Hematopoietic multipotent progenitor cell treated with erythropoietin and hydrocortisone succinate and interleukin-3 and kit ligand, for 6 days (in vitro differentiated cells): ENCODE measurements at places on chromosomes 7 and 10.

DNA sequence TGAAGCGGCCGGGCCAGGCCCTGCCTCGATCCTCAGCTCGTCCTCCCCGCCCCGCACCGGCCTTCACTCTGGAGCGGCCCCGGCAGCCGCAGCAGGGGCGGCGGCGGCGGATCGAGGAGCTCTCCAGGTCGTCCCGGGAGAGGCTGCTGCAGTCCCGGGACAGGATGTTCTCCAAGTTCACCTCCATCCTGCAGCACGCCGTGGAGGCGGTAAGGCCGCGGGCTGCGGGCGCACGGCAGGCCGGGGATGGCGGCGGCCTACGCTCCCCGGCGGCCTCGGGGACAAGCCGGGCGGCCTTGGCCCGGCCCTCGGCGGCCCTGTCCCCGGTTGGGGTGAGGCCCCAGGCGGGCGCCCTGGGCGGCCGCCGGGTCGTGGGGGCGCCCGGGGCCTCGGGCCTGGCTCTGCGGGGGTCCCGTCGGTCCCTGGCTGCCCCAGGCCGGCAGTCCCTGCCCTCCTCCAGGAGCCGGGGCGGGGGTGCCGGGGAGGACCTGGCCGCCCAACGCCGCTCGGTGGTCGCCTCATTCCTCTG is 399 bp downstream of the FHIP2A start:
- no peak for DNase-seq

GRCh38 chr7:100673942-100674410 is 436 bp downstream of the GNB2 start:
- peak; percentile 70 for DNase-seq

GRCh38 chr7:88395715-88396114 is 89.0 kb upstream of the STEAP4 start:
- DNase-seq, result peak; percentile 72

DNA sequence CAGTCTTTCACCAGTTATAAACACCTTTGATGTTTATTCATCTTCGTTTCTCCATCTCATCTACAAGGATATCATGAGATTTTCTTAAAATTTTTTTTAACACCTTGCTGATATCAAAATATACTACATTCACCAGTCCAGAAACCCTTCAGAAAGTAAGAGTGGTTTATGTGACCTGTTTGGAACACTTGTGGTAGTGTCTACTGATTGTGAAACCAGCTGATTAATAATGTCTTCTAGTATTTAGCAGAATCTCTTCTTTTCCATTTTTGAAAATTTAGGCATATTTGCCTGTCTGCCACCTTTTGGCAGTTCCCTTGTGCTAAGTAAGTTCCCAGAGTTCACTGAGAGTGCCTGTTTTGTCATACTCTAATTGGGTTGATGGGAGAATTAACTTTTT is 18.5 kb downstream of the DLD start:
- DNase-seq, result no peak

- no peak for DNase-seq
These were observed 107.9 kb downstream of the PROSER2 start for GRCh38 chr10:11931038-11931437.

DNA sequence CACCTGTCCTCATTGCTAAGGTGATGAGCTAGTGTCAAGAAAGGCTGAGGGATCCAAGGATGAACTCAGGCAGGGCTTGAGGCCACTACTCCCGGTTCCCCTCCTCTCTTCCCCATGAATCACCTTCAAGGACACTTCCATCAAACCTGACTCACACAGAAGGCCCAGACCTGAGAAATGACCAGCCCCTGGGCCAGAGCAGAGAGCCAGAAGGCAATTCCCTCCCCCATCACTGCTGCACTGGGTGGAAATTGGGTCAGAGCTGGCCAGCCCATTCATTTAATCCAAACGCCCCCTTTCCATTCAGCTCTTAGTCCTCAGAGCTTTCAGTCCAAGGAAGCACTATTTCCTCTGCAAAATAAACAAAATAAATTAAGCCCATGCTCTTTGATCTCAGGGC is 182.0 kb downstream of the KCNMA1 start:
- no peak for DNase-seq

GRCh38 chr7:85489498-85489897 is 302.6 kb upstream of the SEMA3D start:
- no peak for DNase-seq

GRCh38 chr7:44059219-44060090 is 5.9 kb downstream of the PGAM2 start:
- no peak for DNase-seq

- no peak for DNase-seq
These were observed 876 bp upstream of the PIK3AP1 start for GRCh38 chr10:96721207-96721572.

DNA sequence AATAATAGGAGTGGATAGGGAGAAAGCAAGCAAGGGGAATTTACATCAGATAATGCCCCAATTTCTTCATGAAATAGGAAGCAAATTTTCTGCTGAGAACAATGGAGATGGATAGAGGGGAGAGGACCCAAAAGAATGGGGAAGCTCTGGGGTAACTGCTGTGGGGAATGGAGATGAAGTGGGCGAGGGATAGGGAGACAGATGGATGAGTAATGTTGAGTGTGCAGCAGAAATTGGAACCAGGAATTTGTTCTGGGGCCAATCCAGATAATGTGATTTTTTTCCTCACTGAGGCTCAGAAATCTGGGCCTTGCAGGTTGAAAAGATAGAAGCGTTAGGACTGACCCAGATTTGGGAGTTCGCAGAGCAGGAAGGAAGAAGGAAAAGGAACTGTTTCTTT is 24.5 kb upstream of the MRC1 start:
- DNase-seq, result no peak

GRCh38 chr10:120984221-120984620 is 133.1 kb downstream of the WDR11 start:
- no peak for DNase-seq

DNA sequence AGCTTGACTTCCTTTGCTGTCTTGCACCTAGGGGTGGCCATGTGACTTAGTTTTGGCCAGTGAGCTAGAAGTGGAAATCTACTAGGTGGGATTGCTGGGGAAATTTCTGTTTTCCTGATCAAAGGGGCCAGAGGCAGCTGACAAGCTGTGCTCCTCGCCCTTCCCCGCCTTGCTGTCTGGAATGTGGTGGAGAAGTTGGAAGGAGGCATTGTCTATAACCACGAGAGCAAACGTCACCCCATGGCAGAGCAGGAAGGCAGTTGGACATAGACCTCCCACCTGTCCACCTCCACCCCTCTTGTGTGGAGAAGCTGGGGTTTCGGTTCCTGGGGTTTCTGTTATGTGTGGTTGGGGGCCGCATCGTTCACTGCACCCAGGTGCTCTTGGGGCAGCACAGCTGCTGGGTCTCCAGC is 7.3 kb downstream of the SFRP5 start:
- DNase-seq, result no peak

DNA sequence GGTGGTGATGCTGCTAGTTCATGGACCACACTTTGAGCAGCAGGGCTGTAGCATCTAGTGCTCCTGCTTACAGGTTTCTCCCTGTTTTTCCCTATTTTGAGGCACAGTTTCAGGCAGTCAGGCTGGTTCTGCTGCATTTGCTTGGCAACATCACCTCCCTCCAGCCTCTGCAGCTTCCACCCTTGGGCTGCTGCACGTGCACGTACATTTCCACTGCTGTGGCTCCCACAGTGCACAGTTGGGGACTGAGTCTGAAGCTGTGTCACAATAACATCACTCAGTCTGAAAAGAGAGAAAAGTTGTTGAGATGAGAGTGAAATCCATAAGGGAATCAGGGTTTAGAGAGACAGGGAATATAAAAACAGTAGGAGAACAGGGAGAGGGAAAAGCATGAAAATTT is 230.7 kb upstream of the FZD1 start:
- DNase-seq, result no peak

DNA sequence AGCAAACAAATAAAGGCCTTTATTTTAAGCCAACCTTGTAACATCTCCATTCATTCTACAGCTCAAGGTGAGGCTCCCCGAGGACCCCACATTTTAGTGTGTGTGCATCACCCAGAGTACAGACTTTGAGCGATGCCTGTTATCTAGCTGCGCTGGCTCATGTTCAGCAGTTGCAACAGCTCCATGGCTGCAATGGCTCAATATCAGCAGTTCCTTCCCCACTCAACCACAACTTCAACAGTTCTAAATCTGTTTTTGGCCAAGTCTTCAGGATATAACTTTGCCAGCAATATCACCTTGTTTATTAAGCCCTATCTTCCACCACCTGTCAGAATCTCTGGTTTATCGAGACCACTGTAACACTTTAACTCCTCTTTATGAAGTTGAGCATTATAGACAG is 95.8 kb downstream of the WNT2 start:
- peak; percentile 74 for DNase-seq

DNA sequence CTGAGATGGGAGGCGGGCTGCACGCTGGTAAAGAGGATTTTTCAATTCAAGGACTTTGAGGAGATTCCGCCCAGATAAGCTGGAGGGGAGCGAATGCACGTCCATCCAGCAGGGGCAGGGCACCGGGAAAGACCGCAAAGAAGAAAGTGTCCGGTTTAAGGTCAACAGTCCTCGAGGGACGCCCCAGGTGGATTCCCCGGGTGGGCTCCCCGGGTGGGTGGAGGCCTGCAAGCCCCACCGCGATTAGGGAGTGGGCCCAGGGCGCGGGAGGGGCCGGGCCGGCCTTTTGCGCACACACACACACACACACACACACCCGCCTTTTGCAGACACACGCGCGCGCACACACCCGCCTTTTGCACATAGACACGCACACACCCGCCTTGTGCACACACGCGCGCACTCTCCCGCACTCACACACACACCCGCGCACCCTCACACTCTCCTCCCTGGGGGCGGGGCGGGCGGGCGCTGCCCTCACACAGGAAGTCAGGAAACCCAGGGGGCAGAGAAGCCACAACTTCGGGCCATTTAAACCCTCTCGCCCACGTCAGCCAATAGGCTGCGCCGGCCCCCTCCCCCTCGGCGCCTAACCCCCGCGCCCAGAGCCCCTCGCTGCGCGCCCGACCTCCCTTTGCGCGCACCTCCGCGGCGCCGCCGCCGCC is 615 bp downstream of the ARHGAP12 start:
- peak; percentile 71 for DNase-seq

DNA sequence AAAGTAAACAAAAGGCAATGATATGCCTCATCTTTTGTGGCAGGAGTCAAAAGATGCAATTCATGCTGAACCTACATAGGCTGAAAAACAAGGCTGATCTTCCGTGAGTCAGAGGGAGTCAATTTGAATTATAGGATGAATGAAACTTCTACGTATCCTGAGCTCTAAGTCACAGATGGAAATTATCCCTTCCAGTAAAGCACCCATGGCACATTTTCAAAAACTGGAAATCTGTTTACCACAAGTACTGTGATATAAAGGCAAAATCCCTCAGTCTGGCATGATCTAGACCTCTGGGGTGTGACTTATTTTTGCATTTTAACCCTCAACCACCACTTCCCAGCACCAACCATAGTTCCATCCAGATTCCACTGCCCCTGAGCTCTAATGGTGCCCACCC is 69.6 kb downstream of the NRG3 start:
- DNase-seq, result no peak

DNA sequence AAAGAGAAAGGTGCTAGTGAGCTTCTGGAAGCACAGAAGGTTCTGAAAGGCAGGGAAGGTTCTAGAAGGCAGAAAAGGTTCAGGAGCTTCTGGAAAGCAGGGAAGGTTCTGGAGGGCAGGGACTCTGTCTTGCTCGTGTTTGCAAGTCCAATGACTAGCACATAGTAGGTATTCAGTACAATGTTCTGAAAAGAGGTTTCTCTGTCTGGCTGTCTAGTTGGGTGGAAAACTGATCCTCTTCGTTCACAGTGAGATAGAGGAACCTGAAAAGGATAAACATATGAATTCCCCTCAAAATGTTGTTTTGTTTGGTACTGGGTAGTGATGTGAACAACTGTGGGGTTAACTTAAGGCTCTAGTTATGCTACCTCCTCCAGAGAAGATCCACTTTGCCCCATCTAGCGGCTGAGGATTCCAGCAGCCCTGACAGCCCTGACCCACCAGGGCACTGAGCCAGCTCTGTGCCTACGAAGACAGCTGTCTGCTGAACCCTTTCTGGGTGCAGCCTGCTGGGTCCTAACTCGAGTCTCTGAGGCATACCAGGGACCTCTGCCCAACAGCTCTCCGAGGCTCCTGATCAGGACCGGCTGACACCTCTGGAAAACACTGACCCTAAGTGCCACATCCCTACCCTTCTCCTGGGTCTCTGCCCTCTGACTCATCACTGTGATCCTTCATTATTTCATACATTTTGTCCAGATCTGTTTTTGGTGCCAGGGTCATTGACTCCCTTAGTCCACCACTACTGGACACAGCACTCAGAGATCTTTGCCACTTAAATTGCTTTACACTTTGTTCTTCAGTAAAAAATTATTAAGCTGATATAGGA is 15.4 kb downstream of the PTPRN2 start:
- no peak for DNase-seq

DNA sequence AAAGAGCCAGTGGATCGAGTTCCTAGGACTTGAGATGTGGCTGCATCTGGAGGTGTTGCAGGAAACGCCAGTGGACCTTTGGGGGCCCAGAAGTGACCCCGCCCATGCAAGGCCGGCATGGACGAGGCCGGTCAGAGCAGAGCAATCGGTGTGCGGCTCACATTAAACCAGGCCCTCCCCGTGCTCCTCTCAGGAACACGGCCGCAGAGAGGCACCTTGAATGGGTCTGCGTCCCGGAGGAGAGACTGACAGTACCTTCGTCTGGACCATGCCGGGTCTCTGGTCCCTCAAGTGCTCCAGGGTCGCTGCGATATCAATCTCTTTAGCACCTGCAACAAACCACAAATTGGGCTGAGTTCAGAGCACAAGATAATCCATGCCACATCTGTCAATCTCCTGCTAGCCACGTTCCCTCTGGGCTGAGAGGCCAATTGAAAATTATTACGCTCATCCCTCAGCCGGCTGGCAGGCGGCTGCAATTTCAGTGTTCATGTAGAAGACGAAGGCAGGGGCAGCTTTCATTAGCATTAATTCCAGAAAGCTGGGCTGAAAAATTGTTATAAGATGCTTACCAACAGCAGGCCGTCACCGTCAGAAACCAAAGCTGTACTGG is 212.0 kb downstream of the DNAJB6 start:
- no peak for DNase-seq

DNA sequence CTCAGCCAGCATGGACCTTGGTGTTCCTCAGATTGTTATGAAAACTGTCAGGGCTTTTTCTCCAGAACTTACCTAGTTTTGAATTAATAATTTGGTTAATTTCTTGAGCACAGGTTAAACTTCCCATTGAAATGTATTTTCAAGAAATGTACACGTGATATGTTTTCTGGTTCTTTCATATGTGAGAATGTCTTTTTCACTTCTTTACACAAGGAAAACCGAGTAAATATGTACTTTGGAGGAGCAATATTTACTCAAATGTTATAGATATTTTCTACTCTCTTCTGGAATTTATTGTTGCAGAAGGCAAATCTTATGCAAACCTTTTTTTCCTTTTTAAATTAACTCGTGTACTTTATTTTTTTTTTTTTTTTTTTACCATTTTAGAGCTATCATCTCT is 134.3 kb downstream of the AHR start:
- DNase-seq, result no peak

- DNase-seq, result no peak
These were observed 211.7 kb downstream of the DKK1 start for GRCh38 chr10:52525761-52526160.

DNA sequence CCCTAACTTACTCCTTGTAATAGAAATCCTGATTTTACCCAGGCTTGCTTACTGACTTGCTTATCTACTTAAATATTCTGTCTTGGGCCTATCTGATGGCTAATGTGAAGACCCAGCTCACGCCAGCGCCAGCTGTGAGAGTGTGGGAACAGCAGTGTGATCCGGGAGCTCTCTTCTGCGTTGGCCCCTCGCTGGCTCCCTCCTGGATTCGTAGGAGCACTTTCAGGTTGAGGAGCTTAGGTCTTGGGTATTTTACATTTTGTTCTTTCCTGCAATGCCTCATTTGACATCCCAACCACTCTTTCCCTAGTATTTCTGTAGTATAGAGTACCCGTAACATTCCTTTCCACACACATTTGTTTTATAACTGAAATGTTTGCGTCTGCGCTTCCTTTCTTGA is 51.7 kb downstream of the CREM start:
- no peak for DNase-seq
